Activated CD4-positive, alpha-beta memory T cell treated with anti-CD3 and anti-CD28 coated beads, Interleukin-2, amount 10 ng/mL, durations not matched to agents 7 days and 5 days (primary cell): ENCODE measurements at places on chromosomes 5 and 9.

DNA sequence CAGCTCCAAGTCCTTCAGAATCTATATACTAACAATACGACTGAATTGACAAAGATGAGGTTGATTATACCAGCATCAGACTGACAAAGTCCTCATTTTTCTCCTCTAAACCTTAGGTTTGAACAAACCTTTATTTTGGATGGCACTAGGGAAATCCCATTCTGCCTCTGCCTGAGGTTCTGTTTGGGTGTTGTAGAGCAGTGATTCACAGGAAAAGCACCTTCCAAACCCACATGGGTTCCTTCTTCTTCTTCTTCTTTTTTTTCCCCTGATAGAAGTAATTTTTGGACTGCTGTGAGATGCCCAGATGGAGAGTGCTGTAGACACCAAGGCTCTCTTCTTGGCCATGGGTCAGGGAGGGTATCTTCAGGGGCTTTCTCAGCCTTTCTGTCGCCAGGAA lies 164.9 kb upstream of the PAPPA start:
- DNase-seq, result no peak

DNA sequence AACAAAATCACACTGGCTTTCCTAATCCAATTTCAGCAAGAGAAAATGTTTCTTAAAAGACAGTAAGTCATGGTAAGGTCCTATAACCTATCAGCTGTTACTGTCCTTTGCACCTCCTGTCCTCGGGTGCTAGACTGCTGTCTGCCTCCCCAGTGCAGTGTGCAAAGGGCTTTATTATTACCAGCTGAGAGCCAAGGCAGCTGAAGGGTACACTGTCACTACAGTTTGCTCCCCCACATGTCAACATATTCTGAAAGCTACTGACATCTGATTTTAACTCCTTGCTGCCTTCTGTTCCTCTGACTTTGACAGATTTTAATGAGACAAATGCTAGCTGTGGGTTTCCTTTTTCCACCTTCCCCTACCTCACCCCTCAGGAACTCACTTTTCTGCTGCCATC lies 389.4 kb upstream of the SLC24A2 start:
- DNase-seq, result no peak

GRCh38 chr5:112122353-112122752 lies 296.7 kb downstream of the EPB41L4A start:
- DNase-seq, result no peak

DNA sequence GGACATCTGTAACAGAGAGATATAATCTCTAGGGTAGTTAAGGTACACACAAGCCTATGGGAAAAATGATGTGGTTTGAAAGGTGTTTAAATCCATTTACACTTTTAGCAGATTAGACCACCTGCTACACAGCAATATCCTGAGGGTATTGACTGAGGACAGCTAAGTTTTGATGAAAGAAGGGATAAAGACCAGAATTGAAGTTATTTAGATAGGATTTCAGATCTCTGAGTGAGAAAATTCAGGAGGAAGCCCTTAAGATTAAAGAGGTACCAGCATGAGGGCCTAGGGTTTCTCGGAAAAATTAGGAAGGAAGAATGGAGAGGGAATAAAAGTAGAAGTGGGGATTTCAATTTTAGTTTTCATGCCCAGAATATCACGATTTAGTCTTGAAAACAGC lies 267.3 kb downstream of the COX7C start:
- no peak for DNase-seq

DNA sequence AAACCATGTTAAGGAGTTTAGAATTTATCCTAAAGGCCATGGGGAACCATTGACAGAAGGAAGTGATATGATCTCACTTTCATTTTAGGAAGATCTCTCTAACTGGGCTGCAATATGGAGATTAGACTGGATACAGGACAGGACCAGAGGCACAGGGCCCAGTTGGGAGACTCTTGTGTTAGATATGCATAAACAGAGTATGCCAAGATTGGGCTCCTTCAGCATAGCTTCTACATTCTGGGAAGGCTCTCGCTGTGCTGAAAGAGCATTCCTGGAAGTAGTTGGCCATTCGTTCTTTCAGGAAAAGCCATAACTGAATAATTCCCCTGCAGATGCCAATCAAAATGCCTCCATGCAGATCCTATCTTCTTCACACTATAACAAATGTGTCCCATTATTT lies 204.5 kb downstream of the CWC27 start:
- no peak for DNase-seq

DNA sequence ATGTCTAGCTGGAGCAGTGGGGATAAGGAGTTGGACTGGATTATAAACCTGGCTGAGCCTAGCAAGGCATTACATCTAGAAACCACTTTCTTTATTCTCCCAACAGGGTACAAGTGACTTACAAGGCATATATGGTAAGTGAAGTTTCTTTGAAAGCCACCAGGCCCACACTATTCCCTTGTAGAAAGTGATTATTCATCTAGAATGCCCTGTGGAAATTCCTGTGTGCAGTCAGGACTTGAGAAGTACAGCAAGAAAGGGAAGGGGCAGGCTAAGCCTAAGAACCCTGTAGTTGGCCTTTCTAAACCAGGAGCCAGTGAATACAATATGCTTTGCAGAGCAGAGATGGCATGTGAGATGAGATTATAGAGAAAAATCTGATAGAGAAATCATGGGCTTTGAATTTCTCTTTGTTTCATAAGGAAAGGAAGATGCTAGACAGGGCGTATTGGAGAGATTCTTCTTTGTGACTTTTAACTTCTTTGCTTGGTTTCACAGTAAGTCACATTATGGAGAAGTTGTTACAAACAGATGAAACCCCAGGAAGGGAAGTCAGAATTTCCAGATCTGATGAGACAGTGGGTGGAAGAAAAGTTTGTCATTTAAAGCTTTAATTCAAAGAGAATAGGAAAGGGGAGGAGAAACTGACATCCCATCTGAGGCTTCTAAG lies 321.7 kb downstream of the NDUFS4 start:
- DNase-seq, result no peak

DNA sequence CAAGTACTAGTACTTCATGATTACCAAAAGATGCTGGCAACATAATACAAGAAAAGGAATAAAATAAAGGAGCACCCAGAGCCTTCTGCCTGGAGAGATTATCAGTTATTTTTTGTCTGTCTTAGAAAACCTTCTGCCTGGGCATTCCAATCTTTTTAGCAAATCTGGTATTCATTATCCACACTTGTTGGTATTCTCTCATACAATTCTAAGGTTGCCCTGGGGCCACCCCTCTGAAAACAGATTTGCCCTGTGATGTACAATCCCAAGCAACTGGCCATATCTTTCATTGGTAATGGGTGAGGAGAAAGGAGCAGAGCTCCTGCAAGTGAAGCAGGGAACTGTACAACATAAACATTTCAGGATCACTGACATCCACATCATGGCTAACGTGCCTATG lies 47.8 kb downstream of the WDR41 start:
- DNase-seq, result no peak

DNA sequence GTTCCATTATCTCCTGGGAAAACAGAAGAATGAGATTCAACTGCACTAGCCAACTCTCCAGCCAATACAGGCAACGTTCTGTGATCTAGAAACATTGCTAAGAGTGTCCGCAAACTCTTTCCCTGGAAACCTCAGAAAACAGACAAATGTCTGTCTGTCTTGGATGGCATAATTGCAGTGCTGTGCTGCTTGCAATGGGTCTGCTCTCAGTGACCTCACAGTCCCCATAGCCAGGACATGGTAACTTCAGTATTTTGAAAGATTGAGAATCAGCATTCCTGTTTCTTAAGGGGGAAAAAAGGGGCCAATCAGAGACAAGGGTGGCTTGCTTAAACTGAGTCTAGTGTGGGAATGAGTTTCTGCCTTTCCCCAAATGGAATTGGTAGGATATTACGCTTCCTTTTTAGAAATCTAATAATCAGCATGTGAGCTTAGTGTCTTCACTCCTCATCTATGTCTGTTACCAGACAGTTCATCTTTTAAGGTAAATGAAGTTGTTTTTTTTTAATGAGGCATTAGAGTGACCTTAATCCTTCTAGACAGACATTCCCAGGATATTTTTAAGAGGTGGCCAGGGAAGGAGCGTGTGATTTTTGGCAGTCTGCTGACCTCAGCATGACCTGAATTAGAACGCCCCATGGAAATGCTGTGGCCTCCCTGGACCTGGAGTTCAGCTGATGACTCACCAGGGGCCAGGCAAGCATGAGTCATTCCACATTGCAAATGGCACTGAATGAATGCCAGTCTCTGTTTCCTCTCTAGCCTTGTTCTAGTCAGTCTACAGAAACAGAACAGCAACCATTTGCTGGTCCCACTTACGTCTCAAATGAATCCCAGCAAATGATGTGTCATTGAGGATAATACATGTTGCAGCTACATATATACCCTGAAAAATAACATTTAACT lies 210.2 kb upstream of the ACTBL2 start:
- DNase-seq, result no peak

GRCh38 chr5:61137835-61138234 lies 24.4 kb downstream of the SMIM15 start:
- no peak for DNase-seq

- DNase-seq, result no peak
Measured at GRCh38 chr5:115941051-115941675, 21.1 kb upstream of the LVRN start.

- no peak for DNase-seq
Measured at GRCh38 chr5:176192094-176192721, 46.0 kb upstream of the SIMC1 start.

DNA sequence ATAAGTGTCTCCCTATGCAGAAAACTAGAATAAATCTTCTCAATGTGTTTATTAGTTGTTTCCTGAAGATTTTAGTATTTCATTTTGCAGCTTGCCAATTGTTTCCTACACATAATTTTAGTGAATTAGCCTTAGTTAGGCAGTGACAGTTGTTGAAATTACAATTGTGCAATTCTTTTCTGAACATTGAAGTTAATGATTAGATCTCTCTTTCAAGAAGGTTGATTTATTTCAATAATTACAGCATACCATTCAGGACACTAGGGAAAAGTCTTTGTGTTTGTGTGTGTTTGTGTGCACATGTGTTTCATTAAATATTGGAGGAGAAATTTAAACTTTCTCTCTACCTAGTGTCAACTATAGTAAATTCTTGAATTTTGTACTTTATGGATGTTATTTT lies 199.6 kb upstream of the MPDZ start:
- DNase-seq, result no peak

DNA sequence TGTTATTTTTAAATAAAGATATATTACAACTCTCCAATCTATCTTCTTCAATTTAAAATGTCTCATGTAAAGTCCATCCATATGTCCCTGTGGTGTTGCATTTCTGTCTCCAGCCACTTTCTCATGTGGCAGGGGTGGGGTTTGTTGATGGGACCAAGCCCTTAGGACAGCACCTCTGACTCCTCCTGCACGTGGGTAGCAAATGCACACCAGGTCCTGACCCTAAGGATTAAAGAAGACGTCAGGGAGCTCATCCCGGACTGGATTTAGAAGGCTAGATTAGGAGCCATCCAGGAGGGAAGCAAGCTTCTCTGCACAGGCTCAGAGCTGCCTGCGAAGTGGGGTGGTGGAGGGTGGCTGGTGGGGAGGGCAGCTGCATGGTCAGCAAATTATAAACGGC lies 38.9 kb upstream of the FAM120AOS start:
- no peak for DNase-seq

DNA sequence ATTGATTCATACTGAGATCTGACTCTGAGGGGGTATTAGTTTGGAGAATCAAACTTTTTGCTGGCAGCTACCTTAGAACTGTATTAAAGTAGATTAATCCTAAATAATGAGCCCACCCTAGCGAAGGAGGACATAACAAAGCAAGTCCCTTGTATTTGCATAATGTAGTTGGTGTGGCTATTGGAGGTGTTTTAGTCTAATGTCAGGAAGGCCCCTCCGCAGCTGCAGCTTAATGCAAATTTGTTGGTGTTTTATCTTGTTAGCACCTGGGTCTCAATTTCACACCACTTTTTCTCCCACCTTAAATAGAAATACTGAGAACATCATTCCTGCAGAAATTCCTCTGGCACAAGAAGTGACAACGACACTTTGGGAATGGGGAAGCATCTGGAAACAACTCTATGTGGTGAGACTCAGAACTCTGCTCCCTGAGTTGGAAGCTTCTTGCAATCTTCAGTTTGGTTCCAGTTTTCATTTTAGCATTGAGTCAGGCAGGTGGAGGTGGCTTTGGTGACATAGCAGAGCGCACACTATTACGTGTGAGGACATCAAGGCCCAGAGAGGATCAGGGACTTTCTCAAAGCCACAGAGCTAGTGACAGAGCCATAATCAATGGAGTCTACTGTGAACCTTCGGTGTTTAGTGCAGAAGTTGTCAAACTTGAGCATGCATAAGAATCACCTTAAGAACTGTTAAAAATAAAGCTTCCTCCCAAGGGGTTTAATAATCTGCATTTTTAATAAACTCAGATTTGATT lies 33.9 kb downstream of the DOCK2 start:
- DNase-seq, result no peak

GRCh38 chr9:81833563-81834345 lies 94.5 kb upstream of the SPATA31D4 start:
- DNase-seq, result no peak

- no peak for DNase-seq
Measured at GRCh38 chr5:125117566-125117965, 371.1 kb upstream of the ZNF608 start.

GRCh38 chr9:136827794-136828473 lies 14.3 kb upstream of the AJM1 start:
- no peak for DNase-seq

DNA sequence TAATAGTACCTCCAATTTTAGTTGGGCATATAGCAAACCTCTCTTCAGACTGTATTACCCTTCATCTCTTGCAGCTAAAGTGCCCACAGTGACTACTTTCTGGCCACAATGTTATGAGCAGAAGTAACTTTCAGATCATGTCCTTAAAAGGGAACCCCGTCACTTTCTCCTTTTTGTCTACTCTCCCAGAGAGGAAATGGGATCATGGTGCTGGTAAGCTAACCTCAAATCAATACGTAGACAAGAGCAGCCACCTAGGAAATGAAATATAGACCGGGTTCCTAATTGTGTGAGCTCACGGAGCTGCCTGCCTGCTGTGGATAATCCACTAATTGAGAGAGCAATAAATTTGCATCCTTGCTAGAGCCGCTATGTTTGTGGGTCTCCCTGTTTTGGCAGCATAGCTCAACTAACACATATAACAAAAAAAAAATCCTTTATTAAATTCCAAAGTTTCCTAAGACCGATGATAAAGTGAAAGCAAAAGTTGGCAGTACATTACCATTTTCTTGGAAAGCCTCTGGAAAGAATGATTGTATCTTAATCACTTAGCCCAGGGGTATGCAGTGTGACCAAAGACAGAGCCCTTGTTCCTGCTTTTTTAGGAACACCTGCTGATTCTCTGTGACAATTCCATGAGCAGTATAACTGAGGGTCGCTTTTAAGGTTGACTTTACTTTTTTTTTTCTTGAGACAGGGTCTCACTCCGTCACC lies 5.6 kb upstream of the IL7R start:
- DNase-seq, result no peak

GRCh38 chr9:12425878-12426864 lies 267.0 kb upstream of the TYRP1 start:
- DNase-seq, result no peak
